ENCODE measurements at places on chromosomes 6 and 20.
A peak's percentile ranks its signal among the peaks of the same experiment; 100 is the strongest.

DNA sequence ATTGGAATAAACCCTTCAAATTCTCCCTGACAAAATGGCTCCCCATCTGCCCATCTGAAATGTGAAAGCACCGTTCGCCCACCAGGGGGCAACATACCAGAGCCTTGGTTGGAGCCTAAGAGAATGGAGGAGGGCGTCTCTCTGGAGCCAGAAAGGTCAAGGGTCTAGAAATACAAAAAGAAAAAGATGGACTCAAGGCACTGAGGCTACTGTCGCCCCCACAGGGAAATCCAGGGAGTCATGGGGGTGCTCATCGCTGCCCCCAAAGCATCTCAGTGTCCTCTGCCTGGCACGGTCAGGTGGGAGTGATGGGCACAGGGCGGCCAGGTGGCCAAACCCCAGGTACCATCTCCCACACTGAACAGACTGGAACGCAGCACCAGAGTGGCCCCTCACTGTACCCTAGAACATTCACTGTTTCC is 136.3 kb downstream of the ZMYND8 start:
- DNase-seq: peak; percentile 44

GRCh38 chr6:148291876-148292275 is 50.8 kb upstream of the SASH1 start:
- DNase-seq: no peak

- DNase-seq: no peak
These were observed 44.3 kb downstream of the OR2B2 start for GRCh38 chr6:27867945-27868300.

GRCh38 chr20:50983321-50983720 is 24.7 kb downstream of the MOCS3 start:
- DNase-seq: no peak

- DNase-seq: peak; percentile 75
These were observed 1.3 kb downstream of the TAPBP start for GRCh38 chr6:33312361-33313104.

- no peak for DNase-seq
These were observed 101.2 kb upstream of the TRAF3IP2 start for GRCh38 chr6:111706841-111707391.

GRCh38 chr20:50799890-50800550 is 5.2 kb downstream of the BCAS4 start:
- DNase-seq: no peak
